ENCODE measurements at places on chromosomes 6 and 20. TPM values are rescaled to one million over a fixed set of nuclear protein-coding genes. Genes with fewer than 3 reads are reported as not detected.

Gene PLAGL2
- 16.6 TPM for total RNA-seq

Gene CTAGE9
- total RNA-seq = not detected

GRCh38 chr6:114886670-114887436 lies 544.0 kb upstream of the HS3ST5 start:
- no peak for DNase-seq

DNA sequence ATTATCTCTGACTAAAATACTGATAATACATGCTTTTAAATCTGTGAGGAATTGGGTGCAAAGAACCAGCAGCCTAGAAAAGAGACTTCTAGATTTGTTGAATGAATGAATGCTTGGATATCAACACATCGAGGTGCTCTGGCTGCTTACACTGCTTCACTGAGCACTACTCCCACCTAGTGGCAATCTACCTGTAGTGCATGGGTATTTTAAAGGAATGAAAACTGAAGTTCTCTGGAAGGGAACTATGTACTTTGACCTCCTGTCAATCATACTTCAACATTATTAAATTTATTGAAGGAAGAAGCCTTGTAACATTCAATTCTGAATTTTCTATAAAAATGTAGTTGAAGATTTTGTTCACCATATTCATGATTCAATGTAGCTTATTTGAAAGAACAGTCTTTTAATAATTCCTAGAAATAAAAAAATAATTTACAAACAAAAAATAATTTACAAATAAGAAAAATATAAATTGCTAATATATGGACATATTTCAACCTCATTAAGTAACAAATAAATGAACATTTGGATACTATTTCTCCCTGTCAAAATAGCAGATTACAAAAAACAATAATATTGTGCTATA lies 111.2 kb upstream of the MMS22L start:
- peak; percentile 5 for DNase-seq

GRCh38 chr6:44042261-44042988 lies 84.8 kb downstream of the MRPL14 start:
- DNase-seq = no peak

GRCh38 chr6:20931093-20931492 lies 396.8 kb downstream of the CDKAL1 start:
- no peak for DNase-seq

DNA sequence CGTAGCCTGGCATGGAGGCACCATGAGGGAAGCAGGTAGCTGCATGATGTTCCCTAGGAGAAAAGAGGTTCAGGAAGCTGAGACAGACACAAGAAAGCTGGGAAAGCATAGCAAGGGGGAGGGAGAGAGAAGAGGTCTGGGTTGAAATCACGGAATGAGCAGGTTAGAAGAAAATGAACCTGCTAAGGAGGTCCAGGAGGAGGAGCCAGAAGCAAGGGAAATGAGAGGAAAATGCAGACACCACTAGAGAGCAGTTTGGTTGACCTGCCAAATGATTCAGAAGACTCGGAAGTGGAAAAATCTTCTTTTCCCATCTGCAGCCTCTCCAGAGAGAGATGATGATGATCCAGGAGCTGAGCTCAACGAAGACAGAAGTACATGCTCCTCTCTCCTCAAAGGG lies 70.9 kb downstream of the VIP start:
- no peak for DNase-seq

Gene MUCL3
- not detected for total RNA-seq

GRCh38 chr20:15364781-15365180 lies 1027.4 kb upstream of the FLRT3 start:
- no peak for DNase-seq

GRCh38 chr6:5570641-5571040 lies 309.3 kb downstream of the FARS2 start:
- no peak for DNase-seq

GRCh38 chr6:68651011-68651985 lies 16.2 kb downstream of the ADGRB3 start:
- DNase-seq = no peak

Gene C6orf118
- 0.04 TPM for total RNA-seq

GRCh38 chr20:6469695-6470094 lies 297.8 kb upstream of the BMP2 start:
- no peak for DNase-seq

DNA sequence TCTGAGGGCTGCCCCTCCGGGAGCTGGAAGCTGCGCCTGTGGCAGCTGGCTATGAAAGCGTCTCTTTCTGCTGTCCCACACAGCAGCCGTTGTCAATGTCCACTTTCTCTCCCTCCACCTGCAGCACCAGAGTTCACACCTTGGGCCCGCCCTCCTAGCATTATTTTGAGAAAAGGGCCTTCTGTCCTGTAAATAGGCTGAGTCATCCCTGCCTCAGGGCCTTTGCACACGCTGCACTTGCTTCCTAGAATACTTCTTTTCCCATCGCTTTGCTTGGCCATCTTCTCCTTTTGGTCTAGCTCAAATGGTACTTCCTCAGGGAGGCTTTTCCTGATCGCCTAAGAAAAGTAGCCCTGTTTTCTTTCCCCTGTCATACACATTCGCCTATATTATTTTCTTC lies 69.3 kb upstream of the ZNFX1 start:
- no peak for DNase-seq

Gene RSPH4A
- 0.42 TPM for total RNA-seq

Gene SEL1L2
- not detected for total RNA-seq

GRCh38 chr6:44100088-44100550 lies 27.1 kb downstream of the MRPL14 start:
- no peak for DNase-seq

GRCh38 chr6:3456898-3457709 lies at the start of gene SLC22A23:
Gene SLC22A23 (minus strand): TSS chr6:3457050. CDS start chr6:3456559, 491 bp downstream.
- DNase-seq = no peak

Data from kidney epithelial cell (primary cell).